ENCODE measurements at places on chromosomes 12 and 14.

- no peak for DNase-seq
Measured at GRCh38 chr12:51548241-51548640, 42.8 kb upstream of the SCN8A start.

DNA sequence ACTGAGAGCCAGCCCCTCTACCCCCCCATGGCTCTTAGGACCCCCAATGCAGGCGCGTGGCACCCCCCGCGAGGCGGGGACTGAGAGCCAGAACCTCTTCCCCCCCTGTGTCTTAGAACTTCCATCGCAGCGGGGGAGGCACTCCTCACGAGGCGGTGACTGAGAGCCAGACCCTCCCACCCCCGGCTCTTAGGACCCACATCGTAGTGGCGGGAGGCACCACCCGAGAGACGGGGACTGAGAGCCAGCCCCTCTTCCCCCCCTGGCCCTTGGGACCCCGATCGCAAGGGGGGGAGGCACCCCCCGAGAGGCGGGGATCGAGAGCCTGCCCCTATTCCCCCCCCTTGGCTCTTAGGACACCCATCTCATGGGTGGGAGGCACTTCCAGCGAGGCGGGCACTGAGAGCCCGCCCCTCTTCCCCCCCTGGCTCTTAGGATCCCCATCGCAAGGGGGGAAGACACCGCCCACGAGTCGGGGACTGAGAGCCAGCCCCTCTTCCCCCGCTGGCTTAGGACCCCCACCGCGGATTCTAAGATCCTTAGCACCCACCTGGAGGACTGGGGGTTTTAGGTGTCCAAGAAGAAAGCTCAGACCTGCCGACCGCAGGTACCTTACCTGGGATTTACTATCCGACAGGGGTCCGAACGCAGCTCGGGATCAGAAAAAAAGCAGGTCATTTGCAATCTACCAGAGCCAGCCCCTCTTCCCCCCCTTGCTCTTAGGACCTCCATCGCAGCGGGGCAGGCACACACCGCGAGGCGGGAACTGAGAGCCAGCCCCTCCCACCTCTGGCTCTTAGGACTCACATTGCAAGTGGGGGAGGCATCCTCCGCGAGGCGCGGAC lies 44.9 kb downstream of the DDX11 start:
- no peak for DNase-seq

GRCh38 chr12:3461391-3461790 lies 29.6 kb upstream of the PRMT8 start:
- no peak for DNase-seq

- no peak for DNase-seq
Measured at GRCh38 chr12:57173683-57174082, 26.3 kb upstream of the LRP1-AS start.

- peak; percentile 21 for DNase-seq
Measured at GRCh38 chr12:67773896-67774295, 125.4 kb downstream of the DYRK2 start.

DNA sequence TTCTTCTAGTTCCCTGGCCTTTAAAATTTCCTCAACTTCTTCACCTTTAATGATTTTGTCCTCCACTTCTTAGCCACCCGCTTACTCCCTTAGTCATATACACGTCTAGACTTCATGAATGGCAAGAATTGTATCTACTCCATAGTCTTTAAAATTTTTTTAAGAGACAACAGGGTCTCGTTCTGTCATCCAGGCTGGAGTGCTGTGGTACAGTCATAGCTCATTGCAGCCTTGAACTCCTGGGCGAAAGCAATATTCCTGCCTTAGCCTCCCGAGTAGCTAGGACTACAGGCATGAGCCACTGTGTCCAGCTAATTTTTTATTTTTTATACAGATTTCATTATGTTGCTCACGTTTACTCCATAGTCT lies 47.9 kb downstream of the BBS10 start:
- DNase-seq, result no peak

DNA sequence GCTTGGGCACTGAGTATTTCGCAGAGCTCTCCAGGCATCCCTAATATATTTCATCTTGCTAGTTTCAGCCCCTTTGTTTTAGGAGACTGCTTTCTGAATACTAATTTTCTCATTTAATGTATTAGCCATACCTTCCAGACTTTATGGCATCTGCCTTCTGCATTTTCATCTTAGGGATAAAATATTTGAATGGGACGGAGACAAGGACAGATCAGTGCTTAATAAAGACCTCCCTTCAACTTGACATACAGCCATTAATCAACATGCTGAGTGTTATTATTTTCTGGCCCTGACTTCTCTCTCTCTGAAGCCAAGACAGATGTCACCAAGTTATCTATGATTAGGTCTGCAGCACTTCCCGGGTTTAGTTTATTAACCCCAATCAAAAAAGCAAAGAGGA lies 42.4 kb downstream of the CACNA2D4 start:
- no peak for DNase-seq

- no peak for DNase-seq
Measured at GRCh38 chr12:79987731-79988130, 52.8 kb upstream of the PPP1R12A start.

DNA sequence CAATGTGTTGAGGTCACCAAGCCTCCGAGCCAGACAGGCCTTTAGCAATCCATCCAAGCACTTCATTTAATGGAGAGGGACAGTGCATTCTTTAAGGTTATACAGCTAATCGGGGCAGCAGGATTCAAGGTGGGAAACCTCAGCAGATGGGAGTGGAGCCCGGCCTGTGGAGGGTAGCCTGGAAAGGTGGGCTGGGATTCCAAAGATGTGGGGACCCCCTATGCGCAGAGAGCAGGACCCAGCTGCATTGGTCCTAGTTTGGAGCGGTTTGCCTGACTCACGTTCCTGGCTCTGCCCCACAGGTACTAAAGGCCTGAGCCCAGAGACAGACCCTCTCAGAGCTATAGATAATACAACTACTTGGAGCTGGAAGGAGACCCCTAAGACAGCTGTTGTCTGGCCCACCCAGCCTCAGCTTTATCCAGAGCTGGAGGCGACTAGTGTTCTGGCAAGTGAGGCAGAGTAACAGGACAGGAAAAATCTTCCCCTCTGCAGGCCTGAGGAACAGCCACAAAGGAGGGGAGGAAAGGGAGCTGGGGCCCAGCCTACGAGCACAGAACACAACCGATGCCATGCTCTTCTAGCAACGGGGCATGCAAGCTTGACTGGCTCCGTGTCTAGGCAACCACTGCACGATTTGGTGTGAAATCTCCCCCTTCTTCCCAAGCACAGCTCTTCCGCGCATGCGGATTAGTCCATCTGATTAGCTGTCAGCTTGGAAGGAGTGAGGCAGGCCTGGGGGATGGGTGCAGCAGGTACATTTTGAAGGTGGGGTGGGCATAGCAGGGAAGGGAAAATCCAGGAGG lies 1.1 kb upstream of the MYH7 start:
- no peak for DNase-seq

DNA sequence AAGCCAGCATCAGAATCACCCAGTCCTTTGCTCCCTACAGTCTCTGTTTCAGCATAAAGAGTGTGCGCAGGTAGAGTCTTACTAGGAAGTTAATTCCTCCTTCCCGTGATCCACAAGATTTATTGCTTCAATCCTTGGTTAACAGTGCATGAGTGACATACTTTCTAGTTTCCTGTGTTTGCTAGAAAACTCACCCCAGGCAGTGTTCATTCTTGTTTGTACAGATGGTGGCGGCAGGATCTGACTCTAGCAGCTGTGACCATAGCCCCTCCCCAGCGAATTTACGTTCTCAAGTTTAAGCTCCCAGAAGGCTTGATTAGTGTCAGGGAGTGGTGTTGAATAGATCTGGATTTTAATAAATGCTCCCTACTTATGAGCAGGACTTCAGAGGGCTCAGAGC lies 75.9 kb upstream of the ANO2 start:
- peak; percentile 12 for DNase-seq

- DNase-seq, result peak; percentile 22
Measured at GRCh38 chr14:61322799-61323290, 1.5 kb downstream of the PRKCH start.

- DNase-seq, result peak; percentile 87
Measured at GRCh38 chr12:27185234-27186021, 58.7 kb upstream of the STK38L start.

- no peak for DNase-seq
Measured at GRCh38 chr14:47826809-47827208, 151.4 kb upstream of the MDGA2 start.

DNA sequence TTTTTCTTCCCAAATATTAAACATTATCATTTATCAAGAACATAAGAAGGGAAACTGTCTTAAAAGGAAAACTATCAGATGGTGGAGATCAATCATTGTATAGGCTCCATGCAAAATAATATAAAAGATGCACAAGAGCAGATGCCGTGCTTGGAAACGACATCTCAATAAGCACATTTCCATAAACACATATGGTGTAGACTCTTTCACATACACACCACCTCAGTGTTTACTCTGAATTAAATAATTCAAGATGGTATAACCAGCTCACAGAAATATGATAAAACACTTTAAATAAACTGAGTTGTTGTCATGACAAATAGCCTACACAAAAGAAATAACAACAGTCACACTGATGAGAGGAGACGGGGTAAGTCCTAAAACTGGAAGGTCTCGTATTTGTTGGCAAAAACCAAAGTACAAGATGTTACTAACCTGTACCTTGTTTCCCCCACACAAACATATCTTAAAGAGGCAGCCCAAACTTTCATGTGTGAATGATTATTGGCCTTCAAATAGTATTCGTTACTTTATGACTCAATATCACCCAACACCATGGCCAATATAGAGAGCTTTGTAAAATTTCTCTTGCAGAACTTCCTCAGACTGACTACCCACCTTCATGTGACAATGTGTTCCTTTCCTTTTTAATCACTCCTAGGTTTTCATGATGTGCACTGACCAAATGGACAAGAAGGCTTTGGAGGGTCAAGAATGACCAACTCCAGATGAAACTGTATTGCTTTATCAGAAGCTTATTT lies 48.6 kb upstream of the TMPO start:
- DNase-seq, result no peak

DNA sequence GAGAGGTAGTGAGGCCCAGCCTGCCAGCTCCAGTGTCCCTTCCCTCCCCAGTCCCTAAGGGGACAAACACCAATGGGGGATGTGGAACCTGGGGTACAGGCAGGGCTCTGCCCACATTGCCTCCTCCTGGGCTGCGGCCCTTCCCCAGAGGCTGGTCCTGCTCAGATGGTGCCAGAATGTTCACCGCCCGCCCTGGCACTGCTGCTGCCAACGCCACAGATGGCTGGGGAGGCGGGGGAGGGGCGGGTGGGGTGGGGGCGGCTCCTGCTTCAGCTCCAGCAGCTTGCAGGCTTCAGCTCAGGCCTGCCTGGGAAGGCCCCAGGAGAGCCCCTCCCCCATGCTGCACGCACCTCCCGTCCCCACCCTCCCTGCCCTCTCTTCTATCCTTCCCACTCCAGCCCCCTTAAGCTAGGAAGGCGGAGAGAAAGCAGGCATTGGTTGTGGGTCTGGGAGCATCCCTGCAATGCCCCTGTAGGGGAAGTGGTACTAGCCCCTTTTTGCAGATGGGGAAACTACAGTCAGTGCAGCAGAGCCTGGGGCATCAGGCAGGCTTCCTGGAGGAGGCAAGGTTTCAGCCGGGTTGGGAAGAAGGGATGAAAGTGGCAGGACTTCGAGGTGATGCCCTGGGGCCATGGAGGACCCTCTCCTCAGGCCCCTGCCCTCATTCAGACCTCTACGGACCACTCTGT lies 2.0 kb upstream of the BEGAIN start:
- no peak for DNase-seq

DNA sequence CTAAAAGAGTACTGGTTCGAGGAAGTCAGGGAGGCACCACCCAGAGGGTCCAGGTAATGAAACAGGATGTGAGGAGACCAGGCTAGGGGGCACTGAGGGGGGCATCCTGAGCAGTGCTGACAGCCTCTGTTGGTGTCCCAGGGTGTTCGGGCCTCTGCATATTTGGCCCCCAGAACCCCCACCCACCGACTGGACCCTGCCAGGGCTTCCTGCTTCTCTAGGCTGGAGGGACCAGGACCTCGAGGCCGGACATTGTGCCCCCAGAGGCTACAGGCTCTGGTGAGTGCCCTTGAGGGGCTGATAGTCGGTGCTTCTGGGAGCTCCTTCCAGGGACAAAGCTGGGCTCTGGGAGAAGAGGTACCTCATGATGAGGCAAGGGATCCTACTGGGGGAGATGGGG lies 2.6 kb downstream of the TROAP start:
- DNase-seq, result no peak

GRCh38 chr14:30193101-30193500 lies 265.5 kb upstream of the PRKD1 start:
- no peak for DNase-seq

DNA sequence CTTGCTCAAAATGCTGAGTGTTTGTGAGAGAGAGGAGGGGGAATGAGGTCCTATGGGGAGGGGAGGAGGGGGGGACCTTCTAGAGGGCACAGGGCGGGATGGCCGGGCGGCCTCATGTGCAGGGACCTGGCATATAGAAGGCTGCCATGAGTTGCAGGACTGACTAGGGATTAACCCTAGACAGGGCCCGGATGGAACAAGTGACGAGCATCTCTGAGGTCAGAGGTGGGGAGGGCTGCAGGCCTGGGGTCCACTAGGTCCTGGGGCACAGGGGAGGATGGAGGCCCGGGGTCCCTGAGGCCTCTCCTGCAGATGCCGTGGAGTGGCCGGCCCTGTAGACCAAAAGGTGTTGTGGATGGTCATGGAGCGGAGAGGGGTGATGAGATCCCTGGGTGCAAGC lies 104.0 kb upstream of the EIF5 start:
- DNase-seq, result no peak

GRCh38 chr12:66636771-66637170 lies 42.1 kb downstream of the GRIP1 start:
- DNase-seq, result no peak

- DNase-seq, result no peak
Measured at GRCh38 chr12:52585066-52585465, 11.4 kb upstream of the KRT74 start.

- DNase-seq, result no peak
Measured at GRCh38 chr12:88904705-88905104, 324.4 kb upstream of the KITLG start.

- DNase-seq, result no peak
Measured at GRCh38 chr14:64186231-64187129, 107.7 kb downstream of the ESR2 start.

GRCh38 chr12:1322821-1323220 lies 271.6 kb downstream of the FBXL14 start:
- no peak for DNase-seq

DNA sequence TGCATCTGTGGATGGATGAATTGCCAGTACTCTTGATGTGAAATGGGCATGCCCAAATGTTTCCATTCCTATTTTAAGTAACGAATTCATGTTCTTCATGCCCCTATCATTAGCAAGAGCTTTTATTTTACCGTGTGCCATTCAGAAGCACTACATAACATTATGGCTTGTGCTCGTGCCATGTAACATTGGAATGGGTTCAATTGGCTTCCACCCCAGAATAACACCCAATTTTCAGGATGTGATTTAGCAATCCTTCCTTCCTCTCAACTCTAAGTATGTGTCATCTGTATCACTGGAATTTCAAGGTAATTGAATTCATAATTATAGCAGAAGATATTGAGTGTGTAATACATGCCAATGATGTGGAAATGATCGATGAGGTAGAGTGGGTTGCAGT lies 145.8 kb upstream of the TMPO start:
- no peak for DNase-seq

DNA sequence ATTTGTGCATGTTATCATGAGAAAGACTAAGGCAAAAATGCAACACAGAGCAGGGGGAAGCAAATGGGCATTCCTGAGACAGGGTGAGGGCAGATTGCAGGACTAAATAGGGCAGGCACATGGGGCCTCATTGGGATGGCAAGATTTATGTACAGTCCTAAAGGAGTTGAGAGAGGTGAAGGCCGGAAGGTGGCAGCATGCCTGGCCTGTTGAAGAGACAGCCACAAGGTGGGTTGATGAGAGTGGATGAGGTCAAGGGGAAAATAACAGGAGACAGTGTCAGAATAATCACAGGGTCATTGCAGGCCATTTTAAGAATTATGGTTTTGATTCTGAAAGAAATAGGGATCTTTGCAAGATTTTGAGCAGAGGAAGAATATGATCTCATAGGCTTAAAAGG lies 21.0 kb downstream of the PAH start:
- no peak for DNase-seq

All from iris pigment epithelial cell (primary cell).